ENCODE measurements at places on chromosomes 12 and 14.

DNA sequence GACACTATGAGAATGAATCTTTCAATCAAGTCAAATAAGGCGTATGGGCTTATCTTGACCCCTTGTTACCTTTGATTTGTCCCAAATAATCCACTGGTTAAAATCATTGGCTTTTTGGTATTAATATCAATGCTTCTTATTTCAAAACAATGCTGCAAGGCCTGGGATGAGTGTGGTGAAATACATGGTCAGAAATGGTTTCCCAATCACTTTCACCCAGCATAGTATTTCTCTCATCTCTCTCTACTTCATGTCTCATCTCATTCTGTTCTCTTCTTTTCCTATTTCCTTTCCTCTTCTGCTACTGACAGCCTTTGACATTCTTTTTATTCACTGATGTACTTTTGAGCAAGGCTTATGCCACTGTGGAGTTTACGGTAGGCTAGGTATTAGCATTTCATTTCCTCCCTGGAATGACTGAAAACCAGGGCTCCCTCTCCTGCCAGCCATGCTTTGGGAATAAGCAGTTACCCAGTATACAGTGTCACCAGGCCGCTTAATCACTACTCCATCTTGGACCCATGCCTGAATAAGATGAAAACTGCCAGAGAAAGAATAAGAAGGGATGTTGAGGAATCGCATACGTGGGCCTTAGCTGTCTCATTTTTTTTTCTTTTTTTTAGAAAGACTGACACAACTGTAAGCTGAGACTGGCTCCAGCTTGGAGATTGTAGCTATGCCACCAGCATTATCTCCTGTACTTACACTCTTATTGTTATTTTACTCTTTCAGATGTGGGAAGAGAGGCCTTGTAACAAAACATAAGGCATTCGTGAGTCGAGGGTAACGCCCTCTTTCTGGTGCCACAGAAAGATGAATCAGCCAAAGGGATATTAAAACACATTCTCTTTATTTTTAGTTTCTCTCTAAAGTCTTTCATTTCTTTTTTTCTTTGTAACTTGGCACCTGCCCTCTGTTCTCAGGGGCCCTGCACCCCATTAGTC is 53.5 kb downstream of the IGF1 start:
- DNase-seq: no peak

DNA sequence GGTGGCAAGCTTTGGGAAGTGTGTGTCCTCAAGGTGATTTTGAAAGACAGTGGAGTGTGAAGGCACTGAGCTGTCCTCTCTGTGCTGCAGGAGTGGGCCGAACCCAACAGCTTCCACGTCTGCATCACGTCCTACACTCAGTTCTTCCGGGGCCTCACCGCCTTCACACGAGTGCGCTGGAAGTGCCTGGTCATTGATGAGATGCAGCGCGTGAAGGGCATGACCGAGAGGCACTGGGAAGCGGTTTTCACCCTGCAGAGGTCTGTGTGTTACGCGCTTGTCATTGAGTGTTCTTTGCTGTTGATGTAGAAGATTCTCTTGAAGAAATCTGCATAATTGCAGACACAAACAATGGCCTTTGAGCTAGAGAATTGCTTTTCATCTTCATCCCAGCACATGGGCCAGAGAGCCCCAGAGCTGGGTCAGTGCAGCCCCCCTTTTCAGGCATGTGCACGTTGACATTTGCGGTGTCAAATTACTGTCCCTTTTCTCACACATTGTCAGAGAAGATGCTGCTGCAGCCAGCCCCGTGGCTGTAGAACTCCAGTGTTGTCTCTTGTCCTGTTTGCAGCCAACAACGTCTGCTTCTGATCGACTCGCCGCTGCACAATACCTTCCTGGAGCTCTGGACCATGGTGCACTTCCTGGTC is 63.3 kb downstream of the EP400 start:
- DNase-seq: no peak

GRCh38 chr14:61565181-61565580 is 130.1 kb upstream of the HIF1A start:
- DNase-seq: no peak

- no peak for DNase-seq
Measured at GRCh38 chr12:3300833-3301401, 190.1 kb upstream of the PRMT8 start.

DNA sequence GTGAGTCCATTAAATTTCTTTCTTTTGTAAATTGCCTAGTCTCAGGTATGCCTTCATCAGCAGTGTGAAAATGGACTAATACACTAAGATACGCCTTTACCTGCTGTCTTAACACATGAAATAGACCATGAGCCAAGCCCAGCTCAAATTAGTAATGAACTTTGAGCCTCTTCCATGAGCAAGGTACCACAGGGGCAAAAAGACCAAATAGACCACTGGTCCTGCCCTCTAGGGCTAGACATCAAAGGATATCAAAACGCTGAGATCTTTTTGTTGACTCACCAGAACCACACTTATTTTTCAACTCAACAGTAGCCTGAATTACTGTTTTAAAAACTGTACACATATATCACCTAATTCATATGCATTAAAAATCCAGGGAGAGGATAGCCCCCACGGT is 137.5 kb upstream of the NOS1 start:
- no peak for DNase-seq

DNA sequence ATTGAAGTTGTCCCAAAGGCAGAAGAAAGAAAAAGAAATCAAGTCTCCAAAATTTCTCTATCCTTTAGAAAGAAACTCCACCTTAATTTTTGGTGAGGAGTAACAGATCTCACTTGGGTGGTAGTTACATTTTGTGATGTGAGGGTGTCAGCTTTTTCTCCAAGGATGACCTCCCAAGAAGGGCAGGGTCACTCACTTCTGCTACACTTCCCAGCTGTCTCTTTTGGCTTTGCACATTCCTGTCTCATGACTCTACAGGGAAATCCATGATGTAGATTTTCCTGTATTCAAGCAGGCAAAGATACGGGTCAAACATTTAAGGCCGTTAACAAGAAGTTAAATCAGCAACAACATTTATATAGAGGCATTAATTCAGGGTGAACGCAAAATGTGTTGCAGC is 1016.4 kb downstream of the NRXN3 start:
- no peak for DNase-seq

DNA sequence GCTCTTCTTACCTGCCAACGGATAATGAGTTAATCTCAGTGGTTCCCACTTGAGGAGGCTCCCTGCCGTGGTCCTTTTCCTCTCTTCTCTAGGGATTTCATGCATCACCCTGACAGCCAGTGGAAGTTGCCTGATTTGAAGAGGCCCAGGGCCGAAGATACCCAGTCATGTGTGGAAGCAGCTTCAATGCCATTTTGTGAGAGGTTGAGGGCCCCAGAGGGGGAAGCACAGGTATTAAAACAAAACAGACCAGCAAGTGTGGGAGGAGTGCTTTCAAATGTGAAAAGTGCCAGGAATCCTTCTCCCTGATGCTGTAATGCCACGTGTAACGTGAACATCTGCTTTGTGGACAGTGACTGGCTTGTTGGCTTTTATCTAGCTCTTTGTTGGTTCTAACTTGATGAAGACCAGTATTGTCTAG is 1.5 kb downstream of the TCP11L2 start:
- DNase-seq: peak; percentile 20

DNA sequence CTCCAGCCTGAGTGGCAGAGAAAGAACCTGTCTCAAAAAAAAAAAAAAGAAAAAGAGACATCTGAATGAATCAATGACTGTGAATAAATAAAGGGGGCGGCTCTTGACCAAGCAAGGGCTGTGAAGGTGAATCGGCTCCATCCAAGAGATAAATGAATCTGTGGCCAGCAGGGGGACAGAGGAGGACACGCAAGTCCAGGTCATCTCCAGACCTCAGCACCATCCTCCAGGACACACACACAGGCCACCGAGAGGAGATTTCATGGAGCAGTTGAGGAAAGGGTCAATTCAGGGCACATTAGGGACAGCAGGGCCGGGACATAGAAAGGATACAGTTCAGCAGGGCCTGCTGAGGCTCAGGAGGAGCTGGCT is 21.6 kb downstream of the TRPV4 start:
- DNase-seq: no peak

DNA sequence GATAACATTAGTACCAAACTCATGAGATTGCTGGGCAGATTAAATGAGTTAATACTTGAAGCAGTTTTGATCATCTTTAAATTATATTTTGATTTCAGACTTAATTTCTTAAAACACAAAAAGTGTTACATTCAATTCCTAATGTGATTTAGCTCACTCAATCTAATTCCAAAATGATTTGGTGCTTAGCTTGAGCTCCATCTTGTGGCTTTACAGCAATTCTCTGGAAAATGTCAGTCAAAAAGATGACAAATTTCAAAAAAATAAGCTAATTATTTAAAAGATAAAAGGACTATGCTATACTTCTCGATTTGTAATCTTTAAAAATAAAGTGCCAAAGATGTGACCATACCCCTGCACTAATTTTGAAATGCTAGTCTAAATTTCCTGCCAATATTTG is 10.1 kb downstream of the LLPH start:
- DNase-seq: no peak

- DNase-seq: no peak
Measured at GRCh38 chr12:22656376-22656775, 31.4 kb downstream of the ETNK1 start.

DNA sequence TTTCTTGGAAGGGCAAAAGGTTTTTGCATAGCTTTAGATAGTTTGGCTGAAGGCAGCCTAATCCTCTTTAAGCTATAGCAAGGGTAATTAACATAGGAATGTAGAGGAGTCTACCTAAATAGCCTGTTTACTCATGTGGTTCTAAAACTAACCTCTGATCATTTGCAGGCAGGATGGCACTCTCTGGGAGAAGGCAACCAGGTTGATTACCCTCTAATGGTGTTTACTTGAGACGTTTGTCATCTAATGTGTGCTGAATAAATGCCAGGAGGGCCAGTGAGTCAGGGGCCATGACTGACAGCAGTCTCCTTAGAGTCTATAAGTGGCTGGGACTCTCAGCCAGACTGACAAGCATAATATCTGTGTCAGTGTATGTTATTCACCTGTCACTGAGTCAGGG is 286.4 kb downstream of the PCNX1 start:
- no peak for DNase-seq

DNA sequence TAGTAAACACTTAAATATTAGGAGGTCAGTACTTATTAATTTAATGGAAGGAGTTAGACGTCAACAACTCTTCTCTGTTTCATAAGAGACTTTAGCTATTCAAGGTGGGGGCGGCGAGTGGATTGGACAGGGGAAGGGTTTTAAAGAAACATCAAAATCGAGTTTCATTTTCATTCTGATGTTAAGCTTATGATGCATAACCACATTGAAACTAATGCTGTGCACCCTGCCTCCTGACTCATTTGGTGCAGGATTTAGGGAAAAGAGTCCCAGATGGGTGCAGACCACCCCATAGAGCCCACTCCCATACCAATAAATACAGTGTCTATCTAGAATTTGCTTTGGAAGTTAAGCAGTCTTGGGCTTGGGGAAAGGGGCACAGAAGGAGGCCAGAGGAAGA is 7.4 kb downstream of the ZBTB39 start:
- DNase-seq: no peak

DNA sequence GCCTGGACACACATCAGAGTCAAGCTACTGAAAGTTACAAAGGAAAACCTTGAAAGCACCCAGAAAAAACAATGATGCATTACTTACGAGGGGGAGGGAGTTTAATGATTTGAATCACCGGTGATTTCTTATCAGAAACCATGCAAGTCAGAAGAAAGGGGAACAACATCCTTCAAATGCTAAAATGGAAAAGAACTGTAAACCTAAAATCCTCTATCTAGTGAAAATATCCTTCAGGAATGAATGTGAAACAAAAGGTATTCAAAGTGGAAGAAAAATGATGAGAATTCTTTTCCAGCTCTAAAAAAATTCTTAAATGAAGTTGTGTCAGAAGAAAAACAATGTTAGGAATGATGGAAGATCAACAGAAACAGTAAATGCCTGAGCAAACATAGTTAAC is 16.8 kb downstream of the SCAF11 start:
- DNase-seq: no peak

DNA sequence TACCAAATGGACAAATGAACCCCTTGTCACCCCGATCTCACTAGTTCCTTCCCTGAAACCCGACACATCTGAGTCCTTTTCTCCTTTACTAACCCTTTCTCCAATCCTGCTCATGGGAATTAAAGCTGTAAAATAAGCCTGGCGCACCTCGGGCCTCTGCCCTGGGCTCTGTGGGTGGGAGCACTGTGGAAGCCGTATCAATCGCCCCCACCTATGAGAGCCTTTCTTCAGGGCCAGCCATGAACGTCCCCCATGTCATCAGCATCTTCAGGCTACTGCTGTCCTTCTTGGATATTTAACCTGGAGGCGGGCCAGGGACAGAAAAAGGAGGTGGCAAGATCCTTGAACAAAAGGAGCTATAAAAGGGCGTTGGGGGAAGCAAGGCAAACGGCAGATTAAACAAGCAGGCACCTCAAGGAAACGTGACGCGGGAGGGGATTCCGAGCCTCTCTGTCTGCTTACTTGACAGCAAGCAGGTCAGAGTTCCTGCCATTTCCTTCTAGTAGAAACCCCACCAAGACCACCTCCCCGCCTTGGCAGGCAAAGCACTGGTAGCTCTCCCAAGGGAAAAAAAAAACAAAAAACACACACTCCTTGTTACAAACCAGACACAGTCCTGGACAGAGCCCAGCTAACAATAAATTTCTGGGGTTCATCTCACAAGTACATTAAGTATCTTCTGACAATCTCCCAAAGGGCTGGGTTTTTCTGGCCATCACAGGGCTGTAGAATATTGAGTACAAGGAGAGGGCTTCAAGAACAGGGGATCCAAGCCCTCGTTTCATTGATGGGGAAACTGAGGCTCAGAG is 62.9 kb downstream of the DPF3 start:
- DNase-seq: no peak

GRCh38 chr12:95790033-95790916 is at the start of gene NTN4:
NTN4 (minus strand) TSS chr12:95790764; CDS start chr12:95790309, 455 bp downstream.
- peak; percentile 13 for DNase-seq

GRCh38 chr12:127280393-127281275 is 986.3 kb upstream of the TMEM132C start:
- DNase-seq: no peak

- peak; percentile 67 for DNase-seq
Measured at GRCh38 chr14:106318700-106319099, 792.3 kb downstream of the TMEM121 start.

DNA sequence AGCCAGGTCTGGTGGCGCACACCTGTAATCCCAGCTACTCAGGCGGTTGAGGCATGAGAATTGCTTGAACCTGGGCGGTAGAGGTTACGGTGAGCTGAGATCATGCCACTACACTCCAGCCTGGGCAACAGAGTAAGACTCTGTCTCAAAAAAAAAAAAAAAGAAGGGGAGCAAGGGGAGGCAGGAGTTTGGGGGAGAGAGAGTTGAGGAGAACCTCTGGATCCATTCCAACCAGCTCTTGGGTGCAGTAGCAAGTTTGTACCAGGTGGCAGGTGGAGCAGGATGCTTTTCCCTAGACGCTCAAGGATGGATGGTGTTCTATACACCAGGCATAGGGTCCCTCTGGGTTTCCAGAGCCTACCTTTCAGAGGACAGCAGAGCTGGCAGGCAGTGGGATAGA is 1.9 kb downstream of the NFE2 start:
- DNase-seq: no peak

GRCh38 chr14:101955695-101956161 is 8.6 kb upstream of the DYNC1H1 start:
- DNase-seq: no peak

- no peak for DNase-seq
Measured at GRCh38 chr12:121903202-121903601, 14.6 kb downstream of the PSMD9 start.

- no peak for DNase-seq
Measured at GRCh38 chr14:50826681-50827080, 4.3 kb downstream of the NIN start.

GRCh38 chr12:27806259-27806658 is 26.2 kb upstream of the MANSC4 start:
- no peak for DNase-seq

- DNase-seq: no peak
Measured at GRCh38 chr12:108765289-108765764, 34.0 kb upstream of the CORO1C start.

GRCh38 chr12:123105211-123105826 is 45.6 kb downstream of the PITPNM2 start:
- DNase-seq: no peak
